ENCODE measurements at places on chromosomes 12 and 14. TPM values are rescaled to one million over a fixed set of nuclear protein-coding genes. Genes with fewer than 3 reads are reported as not detected.

DNA sequence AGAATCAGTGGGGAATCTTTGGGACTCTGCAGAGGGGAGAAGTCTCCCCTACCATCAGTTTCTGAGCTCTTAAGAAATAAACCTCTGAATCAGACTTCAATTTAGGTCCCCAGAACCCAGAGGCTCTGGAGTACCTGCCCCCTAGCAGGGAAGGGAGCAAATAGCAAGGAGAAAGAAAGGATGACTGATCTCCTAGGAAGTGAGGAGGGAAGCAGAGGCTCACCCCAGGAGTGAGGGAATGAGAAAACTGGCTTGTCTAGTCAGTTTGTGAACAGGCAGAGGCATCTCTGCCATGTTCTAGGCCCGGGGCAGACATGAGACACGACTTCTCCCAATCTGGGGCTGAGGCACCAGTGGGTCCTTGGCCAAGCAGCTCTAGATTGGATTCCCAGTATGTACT lies 24.3 kb upstream of the SMUG1 start:
- no peak for DNase-seq

DNA sequence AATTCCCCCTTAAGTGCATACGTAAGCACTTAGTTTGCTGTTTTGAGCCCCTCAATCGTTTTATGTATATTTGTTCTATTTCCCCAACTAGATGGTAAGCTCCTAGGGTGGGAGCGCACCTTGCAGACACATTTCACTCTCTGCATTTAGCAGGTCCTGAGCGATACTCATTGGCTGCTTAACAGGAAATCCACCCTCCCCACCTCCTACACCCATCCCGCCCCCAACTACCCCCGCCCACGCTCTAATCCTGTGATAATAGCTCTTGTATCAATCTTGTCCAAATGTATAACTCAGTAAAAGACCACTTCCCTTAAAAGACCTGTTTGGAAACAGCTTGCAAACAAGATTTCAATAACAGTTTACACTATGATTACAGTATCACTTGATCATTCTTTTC lies 8.1 kb downstream of the LPAR5 start:
- no peak for DNase-seq

- DNase-seq, result no peak
Measured at GRCh38 chr12:116313194-116313927, 35.9 kb upstream of the MED13L start.

- DNase-seq, result no peak
Measured at GRCh38 chr12:1050059-1050707, 59.2 kb downstream of the ERC1 start.

DNA sequence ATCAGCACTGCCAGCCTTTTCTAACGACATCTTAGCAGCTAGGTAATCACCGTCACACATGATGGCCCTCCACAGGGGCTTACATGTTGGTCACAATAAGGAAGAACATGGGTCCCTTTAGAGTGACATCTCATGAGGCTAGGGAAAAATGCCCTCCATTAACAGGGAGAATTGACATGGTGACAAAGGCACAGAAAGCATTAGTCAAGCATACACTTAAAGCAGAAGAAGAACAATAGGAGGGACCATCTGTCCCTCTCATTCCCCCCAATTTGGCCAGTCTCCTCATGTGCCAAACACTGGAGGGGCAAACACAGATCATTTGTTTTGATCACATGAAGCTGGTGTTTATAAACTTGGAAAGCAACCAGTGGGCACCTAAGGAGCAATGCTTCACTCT lies 78.0 kb downstream of the GRIP1 start:
- DNase-seq, result no peak

DNA sequence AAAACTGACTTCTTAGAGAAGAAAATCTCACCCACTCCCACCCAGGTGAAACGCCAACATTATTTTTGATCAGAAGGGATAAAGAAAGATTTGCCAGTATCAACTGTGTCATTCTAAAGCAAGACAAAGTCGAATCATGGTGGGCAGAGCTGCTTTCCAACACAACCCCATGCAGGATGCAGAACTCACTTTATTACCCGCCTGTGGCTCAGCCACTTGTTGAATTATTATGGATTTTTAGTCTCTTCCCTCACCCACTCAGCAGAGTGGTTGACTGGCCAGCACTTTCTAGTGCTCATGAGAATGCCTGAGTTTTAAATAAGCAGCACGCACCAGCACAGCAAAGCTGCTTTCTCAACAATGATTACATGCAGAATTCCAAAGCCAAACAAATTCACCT lies 32.1 kb downstream of the CRACR2A start:
- no peak for DNase-seq

DNA sequence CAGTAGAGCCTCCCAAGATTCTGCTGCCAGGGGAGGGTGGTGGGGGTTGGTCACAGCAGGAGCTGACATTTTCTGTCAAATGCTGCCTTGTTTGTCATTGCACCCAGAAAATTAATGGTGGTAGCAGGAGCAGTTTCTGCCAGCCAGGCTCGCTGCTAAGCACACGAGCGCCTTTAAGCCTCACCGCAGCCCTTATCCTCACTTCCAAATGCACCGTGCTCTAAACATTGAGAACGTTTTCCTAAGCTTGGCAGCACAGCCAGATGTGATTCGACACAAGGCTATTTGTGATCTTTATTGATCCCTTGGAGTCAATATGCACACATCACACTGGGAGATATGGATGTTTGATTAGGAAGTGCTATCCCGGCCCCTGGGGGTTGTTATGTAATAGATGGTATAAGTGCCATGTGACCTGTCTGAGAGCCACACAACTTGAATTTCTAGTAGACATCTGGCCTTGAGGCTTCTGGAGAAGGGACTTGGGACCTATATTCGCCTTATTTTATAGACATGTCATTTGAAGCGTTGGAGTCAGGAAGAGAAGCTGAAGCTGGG lies 31.6 kb upstream of the BEGAIN start:
- no peak for DNase-seq

- DNase-seq, result no peak
Measured at GRCh38 chr12:68559984-68560850, 50.5 kb upstream of the RAP1B start.

HIP1R gene
- 73.1 TPM for total RNA-seq

IL22 gene
- not detected for total RNA-seq

OR11H12 gene
- not detected for total RNA-seq
